ENCODE measurements at places on chromosomes 6 and 20.
A peak's percentile ranks its signal among the peaks of the same experiment; 100 is the strongest.

DNA sequence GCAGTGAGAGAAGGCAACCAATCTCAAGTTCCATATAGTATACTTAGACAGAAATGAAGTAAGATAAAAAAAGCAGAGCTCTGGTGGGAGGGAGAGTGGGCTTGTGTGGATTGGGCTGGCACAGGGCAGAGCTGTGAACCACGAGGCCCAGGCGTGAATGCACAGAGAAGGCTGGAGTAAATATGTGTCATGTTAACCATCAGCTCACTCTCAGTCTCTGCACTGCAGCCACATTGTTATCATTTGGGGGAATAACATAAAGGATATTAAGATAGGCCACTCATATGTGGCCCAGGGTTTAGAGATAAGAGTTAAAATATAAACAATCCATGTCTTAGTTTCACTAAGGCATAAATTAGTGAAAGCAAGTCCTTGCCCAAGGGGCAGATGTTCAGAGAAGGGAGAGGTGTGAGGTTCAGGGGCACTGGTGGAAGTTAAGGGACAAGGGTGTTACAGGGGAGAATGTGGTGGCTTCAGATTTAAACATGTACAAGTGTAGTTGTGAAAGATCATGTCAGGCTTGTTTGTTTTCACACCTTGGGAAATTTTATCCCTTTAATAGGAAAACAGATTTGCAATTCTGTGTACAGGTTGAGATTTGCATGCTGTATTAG lies 14.4 kb downstream of the GMPR start:
- no peak for DNase-seq

DNA sequence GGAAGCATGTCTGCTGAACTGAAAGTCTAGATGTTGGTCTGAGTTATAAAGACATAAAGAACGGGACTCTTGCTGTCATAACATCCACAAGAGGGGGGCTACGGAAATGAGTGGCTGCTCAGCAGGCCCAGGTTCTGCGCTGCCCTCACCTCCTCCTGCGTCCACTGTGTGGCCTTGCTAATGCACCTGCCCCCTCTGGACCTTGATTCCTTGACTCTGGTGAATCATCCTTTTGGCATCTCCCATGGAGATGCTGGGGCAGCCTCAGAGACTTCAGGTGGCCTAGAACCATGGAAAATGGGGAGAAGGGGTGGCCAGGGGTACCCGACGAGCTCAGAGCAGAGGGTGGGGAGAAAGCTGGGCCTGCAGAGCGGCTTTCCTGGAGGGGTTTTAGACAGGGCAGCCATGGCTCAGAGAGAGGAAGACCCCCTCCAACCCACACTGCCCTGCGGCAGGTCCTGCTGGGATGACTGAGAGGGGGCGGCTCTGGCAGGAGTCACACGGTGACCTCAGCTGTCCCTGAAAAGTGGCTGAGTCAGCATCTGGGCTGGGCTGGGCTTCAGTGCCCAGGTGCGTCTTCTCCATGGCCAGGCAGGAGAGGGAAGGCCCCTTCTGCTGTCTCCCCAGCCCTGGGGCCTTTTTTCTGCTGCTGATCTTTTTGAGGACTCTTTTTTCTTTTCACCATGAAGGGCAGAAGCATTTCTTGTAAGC lies 46.9 kb downstream of the DLGAP4 start:
- DNase-seq, result no peak

DNA sequence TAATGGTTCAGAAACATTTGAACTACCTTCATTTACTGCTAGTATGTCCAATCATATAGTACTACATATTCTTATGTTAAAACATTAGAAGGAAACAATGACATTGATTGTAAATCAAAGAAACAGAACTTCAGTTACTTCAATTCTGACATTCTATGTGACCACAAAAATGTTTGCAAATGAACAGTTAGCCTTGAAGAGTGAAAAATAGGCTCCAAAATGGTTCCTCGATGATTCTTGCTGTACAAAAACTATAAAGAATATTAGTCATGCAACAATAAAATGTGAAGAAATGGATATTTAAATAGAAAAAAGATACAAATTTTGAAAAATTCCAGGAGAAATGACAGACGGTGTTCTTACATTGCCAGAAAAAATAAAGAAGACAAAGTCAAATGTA lies 686.9 kb downstream of the BCKDHB start:
- no peak for DNase-seq

DNA sequence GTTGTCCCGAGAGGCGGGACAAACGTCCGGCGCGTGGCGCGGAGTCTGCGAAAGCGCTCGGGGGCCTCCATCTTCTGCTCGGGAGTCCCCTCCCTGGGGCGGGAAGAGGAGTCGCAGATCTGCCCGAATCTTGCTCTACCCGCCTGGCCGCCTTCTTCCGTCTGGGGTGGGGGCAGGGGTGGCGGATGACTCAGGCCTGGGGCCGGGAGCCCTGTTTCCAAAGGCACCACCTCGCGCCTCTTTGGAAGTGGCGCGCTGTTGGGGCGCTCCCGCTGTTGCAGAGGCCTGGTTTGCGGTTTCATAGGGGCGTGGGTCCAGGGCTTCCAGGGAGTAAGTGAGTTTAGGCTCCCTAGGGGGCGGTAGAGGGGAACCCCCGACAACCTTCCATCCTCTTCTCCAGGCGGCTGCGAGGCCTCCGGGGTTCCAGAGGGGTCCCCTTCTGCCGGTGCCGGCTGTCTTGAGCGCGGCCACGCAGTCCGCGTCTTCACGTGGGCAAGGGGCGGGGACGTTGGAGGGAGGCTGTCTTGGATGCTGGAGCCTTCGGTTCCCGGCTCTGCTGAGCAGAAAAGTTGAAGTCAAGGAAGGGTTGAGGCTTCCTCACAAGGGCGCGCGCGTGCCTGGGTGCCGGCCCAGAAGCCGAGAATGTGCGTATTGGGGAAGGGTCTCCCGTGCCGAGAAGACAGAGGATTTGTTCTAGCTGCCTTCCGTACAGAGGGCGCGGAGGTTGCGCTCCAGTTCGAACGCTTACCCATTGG lies 2.6 kb upstream of the TFAP2C start:
- DNase-seq, result no peak

GRCh38 chr6:159966981-159967380 lies 1.9 kb upstream of the IGF2R start:
- DNase-seq, result no peak

GRCh38 chr6:130742131-130742681 lies 85.0 kb upstream of the SMLR1 start:
- DNase-seq, result no peak

GRCh38 chr6:129845696-129846095 lies 15.4 kb downstream of the TMEM244 start:
- no peak for DNase-seq

DNA sequence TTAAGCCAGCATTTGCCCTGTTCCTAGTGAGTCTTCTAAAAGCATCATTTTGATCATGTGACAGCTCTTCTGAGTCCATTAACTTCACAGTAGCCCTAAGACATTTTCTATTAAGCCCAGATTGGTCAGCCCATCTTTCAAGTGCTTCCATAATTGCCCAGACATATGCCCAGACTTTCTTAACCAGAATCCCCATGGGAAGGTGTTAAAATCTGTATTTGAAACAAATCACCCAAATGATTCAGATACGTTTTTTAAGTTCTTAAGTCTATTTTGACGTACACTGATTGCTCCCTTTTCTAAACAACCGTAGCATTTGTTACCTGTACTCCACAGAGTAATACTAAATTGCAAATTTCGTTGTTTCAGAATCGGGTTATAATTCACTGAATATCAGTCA lies 89.3 kb downstream of the BCAS1 start:
- no peak for DNase-seq

DNA sequence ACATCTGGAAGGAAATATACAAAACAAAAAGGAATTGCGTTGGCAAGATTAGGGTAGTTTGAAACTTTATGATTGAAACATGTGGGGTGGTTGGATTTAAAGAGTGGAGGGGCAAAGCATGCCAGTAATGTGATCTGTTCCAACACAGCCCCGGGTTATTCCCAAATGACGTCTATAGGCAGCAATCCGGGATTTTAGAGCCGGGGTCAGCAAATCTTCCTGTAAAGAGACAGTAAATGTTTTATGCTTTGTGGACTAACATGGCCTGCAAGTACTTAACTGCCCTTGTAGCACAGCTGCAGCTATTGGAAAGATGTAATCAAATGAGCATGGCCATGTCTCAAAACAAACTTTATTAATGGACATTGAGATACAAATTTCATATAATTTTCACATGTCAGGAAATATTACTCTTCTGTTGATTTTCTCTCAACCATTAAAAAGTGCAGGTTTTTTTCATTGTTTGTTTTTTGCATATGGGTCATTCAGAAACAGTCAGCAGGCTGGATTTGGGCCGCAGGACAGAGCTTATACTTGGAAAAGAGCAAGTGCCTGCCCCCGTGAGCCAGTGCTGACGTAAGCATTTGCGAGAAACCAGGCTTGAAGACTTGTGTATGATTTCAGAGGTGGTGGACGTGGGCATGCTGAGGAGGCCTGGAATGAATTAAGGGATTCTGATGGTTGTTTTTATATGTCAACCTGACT lies 136.5 kb downstream of the DOK5 start:
- DNase-seq, result no peak

GRCh38 chr6:1222728-1223595 lies 88.9 kb upstream of the FOXQ1 start:
- DNase-seq, result no peak

DNA sequence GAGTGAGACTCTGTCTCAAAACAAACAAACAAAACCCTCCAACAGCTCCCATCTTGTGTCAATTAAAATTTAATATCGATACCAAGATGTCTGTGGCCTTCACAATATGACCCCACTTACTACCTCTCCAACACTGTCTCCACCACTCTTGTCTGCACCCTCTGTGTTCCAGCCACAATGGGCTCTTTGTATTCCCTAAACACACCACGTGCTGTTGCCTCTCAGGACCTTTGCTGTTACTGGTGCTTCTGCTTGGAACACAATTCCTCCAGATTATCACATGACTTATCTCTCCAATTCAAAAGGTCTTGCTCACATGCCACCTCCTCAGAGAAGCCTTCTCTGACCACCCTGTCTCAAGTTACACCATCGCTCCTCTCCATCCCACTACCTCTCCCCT lies 6.0 kb upstream of the HCK start:
- DNase-seq, result no peak

GRCh38 chr20:34363465-34364222 lies 571 bp downstream of the ITCH start:
- peak; percentile 47 for DNase-seq

- no peak for DNase-seq
These were observed at the start of gene BPIFB1 for GRCh38 chr20:33282991-33283555. BPIFB1 (plus strand) TSS chr20:33283214; CDS start chr20:33286074, 2,860 bp downstream.

GRCh38 chr6:21123507-21124436 lies 469.8 kb upstream of the SOX4 start:
- DNase-seq, result no peak

- DNase-seq, result no peak
These were observed 1.4 kb downstream of the ZNF184 start for GRCh38 chr6:27471365-27472115.

- DNase-seq, result no peak
These were observed 605.1 kb upstream of the ID4 start for GRCh38 chr6:19231878-19232561.

DNA sequence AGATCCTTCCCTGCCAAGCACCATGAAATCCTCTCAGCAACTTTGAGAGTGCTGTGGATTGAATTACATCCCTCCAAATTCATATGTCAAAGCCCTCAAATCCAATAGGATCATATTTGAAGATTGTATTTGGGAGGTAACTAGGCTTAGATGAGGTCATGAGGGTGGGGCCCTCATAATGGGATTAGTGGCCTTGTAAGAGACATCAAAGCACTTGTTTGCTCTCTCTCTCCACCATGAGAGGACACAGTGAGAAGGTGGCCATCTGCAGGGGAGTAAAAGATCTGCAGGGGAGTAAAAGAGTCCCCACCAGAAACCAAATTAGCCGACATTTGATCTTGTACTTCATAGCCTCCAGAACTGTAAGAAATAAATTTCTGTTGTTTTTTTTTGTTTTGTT lies 298.2 kb downstream of the SAMD5 start:
- DNase-seq, result no peak

GRCh38 chr6:53464927-53465460 lies 79.9 kb downstream of the GCLC start:
- no peak for DNase-seq

DNA sequence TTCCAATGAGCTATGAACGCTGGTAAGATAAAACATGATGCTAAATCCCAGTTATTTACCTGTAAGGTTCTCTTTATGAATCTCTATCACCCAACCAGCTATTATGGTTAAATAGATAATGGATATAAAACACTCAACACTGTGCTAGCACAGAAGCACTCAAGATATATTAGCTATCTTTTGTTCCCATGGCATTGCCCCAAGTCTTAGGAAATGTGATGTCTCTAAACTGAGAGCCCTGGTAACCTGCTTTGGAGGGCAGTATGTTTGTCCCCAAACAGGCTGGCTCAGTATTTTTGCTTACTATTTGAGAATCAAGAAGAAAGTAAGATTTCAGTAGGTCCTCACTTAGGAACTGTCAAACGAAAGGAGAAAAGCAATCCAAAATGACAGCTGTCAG lies 90.5 kb downstream of the BTBD9 start:
- no peak for DNase-seq

GRCh38 chr6:28251661-28252008 lies 434 bp downstream of the ZKSCAN4 start:
- DNase-seq, result no peak

GRCh38 chr6:84921891-84922290 lies 157.5 kb upstream of the TBX18 start:
- no peak for DNase-seq

GRCh38 chr6:170365593-170365992 lies 59.0 kb downstream of the FAM120B start:
- DNase-seq, result no peak

DNA sequence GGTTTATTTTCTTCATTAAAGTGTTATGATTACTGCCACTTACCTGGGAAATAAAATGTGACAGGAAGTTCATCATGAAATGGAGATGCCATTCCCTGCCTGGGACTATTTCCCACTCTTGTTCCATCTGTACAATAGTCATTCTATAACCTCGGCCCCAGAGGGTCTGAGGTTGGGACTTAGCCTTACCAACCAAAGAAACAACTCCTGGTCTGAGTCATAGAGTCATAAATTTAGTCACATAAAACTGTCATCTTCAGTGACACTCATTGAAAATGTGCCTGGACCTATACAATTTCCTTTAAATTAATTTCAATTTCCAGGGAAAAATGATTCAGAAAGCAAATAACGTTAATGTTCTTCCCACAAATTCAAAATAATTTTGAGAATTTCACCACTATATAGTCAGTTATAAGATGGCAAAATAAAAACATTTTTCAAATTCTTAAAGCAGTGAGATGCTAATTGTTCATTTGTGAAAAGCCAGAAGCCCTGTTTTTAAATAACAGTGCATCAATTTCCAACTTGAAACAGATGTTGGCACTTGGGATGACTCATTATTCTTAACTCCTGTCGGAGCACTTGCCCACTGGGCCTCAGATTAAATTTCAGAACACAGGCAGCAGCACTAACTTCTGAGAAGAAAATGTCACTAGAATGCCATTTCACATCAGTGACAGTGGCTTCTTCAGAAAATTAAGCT lies 201.2 kb upstream of the SMLR1 start:
- DNase-seq, result no peak

- DNase-seq, result no peak
These were observed 26.7 kb downstream of the KAT14 start for GRCh38 chr20:18164356-18164755.

GRCh38 chr6:35415065-35415891 lies 36.9 kb upstream of the FANCE start:
- peak; percentile 70 for DNase-seq

All from amniotic stem cell (primary cell).